ENCODE measurements at places on chromosomes 4 and X.

- no peak for DNase-seq
These were observed 4.7 kb downstream of the RAP2C start for GRCh38 chrX:132214518-132214917.

GRCh38 chr4:123163501-123163900 lies 233.1 kb upstream of the SPRY1 start:
- DNase-seq: no peak

DNA sequence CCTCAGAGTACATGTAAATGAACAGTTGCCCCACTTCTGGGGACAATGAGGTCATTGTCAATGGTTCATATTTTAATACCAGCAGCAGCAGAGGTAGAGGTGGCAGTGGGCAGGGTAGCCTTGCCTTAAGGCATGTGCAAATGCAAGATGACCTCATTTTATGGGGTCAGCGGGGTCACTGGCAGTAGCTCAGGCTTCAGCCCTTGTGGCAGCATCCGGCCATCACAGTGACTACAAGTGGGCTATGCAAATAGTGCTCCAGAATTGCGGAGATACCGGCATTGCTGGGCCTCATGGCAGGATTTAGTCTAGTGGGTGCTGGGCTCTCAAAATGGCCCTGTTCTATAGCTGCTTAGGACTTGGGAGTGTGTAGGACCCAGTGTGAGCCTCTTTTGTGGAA lies 144.7 kb downstream of the FAM47A start:
- DNase-seq: no peak

DNA sequence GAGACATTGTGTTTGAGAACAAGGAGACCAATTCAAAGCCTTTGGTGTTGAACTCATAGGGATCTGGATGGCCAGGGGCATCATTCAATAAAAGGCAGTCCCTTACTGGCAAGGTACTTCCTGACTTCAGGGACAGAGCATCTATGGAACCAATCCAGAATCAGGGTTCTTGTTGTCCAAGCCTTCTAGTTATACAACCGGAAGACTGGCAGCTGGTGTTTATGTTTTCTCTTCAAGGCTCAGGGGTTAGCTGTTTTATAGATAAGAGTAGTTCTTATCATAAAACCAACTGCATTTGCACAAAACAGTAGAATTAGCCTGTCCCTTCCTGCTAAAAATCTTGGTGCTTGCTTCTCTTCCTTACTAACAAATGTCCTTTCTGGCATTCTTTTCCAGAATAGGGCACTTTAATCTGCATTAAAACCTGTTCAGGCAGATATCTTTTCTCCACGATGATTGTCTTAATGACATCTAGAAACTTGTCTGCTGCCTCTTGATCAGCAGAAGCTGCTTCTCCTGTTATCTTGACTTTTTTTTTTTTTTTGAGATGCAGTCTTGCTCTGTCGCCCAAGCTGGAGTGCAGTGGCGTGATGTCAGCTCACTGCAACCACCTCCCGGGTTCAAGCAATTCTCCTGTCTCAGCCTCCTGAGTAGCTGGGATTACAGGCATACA lies 38.4 kb upstream of the ARHGEF6 start:
- DNase-seq: no peak

DNA sequence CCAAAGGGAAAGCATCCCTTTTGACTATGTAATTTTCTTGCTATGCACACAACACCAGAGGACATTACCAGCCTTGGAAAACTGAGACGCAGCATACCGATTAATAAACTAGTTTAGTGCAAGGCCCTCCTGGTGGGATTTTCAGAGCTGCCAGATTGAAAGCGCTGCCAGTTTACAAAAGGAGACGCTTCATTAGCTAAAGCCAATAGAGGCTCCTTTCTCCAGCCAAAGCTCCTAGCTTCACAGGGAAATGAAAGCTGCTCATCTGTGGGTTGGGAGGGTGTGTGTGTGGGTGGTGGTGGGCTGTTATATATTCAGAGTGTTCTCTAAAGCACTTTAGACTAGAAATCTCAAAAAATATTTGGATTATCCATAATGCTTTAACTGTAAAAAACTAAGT lies 32.4 kb downstream of the SPANXN4 start:
- no peak for DNase-seq

- no peak for DNase-seq
These were observed 71.5 kb downstream of the CYTL1 start for GRCh38 chr4:4947721-4948120.

DNA sequence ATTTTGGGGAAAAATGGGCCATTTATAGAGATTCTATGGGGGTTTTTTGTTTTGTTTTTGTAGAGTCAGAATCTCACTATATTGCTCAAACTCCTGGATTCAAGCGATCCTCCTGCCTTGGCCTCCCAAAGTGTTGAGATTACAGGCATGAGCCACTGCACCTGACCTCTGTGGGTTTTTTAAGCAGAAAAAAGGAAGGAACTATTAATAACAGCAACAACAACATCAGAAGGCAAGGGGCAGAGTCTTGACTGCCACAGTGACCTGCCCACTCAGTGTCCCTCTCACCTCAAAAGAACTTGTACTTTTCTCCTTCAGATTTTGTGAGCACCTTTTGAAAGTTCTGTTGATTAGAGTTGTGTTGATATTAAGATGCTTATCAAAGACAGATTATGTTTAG lies 48.1 kb downstream of the FNIP2 start:
- no peak for DNase-seq

DNA sequence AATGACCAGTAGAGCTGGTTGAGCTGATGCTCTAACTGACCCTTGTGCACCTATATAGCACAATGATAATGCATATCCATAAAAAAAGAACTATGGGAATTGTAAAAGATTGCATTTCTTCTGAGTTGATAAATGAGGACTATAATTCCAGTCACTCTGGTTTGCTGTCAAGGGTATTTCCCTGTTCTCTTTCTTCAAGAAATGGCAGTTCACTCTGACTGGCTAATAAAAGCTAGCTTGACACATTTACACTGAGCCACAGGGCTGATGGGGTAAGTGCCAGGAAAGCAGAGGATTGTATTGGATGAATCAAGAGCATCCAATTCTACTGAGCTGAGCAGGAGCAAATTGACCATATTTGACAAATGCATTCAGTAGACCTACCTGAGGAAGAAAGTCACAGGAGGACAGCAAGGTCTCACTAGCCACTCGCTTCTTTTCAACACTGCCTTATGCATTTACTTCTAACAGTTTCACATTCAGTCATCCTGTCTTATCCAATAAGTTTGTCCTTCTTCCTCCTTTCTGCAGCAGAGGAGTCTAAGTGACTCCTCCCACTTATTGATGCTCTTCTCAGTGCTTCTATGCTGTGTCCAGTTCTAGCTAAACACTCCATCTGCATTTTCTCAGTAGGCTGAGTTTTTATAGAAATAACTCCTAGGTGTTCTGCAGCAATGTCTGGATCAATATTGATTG lies 43.0 kb downstream of the RBMX2 start:
- DNase-seq: no peak

GRCh38 chrX:41347186-41347585 lies 13.2 kb downstream of the DDX3X start:
- DNase-seq: no peak

- DNase-seq: no peak
These were observed 10.3 kb downstream of the MRPL1 start for GRCh38 chr4:77872723-77873445.

DNA sequence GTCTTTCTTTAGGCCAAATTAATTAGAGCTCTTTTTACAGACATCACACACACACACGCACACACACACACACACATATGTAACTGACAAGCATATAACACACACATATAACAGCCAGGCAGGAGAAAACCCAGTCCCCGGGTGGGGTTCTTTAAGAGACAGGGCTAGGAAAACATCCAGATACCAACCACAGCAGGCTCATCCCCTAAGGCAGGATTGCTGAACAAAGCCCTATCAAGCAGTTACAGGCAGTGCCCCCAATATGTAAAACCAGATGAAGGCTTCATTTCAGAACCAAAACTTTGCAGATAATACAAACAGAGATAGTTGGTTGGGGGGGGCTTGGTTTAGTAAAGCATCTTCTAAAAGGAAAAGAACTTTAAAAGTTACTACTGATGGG lies 18.0 kb upstream of the FAM47E start:
- DNase-seq: no peak

DNA sequence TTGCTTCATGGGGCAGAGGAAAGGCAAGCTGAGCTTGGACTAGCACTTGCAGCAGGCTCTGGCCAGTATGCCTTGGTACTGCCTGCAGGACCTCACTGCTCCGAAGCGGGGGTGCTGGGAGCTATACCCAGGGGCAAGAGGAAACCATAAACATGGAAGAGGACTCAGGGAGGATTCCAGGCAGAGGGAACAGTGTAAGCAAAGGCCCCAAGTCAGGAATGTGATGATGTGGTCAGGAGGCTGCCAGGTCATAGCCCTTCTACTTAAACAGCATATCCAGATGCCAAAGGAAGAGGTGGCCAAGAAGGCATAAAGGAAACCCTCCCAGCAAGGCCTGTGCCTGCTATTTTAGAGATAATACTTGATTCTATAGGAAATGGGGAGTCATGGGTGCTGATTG lies 31.1 kb downstream of the RAB40AL start:
- DNase-seq: no peak

DNA sequence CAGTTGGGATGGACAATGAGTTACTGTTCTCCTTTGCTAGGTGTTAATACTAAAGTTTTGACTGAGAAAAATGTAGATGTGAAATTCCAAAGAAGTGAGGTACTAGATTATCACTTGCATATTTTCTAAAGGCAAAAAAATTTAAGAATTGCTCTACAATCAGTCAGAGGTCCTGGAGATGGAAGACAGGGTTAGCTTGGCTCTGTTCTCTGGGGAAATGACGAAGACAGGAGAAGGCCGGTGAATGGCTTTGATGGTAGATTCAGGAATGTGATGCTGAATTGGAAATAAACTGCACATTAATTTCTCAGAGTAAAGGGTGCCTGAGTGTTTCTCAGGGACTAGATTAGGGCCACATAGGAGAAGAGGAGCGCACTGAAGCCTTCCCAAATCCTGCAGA lies 214.0 kb upstream of the LEF1 start:
- DNase-seq: no peak
